ENCODE measurements at places on chromosomes 11 and 22.

DNA sequence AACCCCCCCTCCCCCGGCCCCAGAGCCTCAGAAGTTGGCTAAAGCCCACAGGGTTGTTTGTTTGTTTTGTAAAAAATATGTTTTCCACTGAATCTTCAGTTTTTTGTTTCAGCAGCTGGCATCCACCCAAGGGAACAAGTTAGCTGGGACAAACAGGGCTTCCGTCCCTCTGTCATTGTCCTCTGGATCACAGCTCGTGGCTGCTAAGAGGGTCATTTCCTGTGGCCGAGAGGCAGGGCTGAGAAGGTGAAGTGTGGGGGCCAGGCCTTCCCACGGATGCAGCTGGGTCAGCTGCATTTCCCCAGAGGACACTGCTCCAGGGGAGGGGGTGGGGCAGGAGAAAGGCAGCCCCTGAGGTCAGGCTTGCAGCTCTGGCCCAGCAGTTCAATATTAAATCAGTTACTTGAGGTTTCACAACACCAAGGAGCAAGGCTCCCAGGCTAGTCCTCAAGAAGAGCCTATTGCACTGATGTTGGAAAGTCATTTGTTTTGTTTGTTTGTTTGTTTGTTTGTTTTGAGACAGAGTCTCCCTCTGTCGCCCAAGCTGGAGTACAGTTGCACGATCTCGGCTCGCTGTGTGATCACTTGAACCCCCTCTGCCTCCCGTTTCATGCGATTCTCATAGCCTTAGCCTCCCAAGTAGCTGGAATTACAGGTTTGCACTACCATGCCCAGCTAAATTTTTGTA, 34.4 kb upstream of the SMTN start:
- no peak for DNase-seq

- no peak for DNase-seq
Measured at GRCh38 chr11:58490827-58491226, 17.1 kb downstream of the OR5B21 start.

DNA sequence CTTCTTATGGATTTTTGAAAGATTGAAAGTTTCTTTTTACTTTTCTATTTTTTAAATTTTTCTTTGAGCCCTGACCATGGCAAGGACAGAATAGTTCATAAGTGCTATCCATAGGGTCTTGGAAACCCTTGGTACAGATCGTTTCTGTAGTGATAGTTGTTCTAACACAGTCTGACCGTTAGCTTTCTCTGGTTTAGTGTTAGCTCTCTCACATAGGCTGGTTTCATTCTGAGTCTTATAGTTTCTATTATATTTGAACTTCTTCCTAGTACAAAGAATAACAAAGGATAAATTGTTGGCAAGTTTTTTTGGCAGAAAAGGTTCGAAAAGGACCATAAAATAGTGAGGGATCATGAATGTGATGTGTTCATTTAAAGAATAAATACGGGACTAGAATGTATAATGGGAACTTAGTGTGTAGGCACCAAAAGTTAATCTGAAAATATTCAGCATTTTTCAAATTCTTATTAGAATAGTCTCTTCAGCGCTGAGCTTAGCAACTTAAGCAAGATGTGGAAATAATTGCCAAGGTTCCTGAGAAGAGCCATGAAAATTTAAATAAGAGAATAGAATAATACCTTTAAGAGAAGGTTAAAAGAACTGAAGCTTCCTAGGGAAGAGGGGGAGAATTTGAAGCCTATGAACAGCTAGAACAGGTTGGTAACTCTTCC, 24.1 kb downstream of the FDX1 start:
- DNase-seq, result no peak

GRCh38 chr22:17305076-17305475, 64.2 kb upstream of the CECR2 start:
- no peak for DNase-seq

GRCh38 chr11:86688398-86689179, 16.2 kb upstream of the ME3 start:
- DNase-seq, result no peak

GRCh38 chr11:100810146-100810545, 123.1 kb downstream of the ARHGAP42 start:
- DNase-seq, result no peak

DNA sequence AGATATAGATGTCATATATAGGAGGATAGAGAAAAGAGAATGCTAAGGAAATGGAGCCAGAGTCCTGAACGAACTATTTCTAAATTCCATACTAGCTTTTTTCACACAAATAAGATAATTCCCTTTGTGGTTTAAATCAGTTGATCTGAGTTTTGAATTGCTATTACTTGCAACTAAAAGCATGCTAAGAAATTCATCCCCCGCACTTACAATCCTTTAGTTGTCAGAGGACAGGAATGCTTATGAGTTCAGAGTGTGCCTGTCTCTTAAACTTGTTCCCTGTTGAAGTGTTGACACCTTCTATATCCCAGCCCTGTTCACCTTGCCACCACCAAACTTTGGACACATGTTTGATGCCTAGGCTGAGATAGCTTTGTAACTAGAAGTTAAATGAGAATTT, 406.2 kb downstream of the METTL15 start:
- no peak for DNase-seq

GRCh38 chr22:48581796-48582469, 1245.7 kb downstream of the BRD1 start:
- no peak for DNase-seq

DNA sequence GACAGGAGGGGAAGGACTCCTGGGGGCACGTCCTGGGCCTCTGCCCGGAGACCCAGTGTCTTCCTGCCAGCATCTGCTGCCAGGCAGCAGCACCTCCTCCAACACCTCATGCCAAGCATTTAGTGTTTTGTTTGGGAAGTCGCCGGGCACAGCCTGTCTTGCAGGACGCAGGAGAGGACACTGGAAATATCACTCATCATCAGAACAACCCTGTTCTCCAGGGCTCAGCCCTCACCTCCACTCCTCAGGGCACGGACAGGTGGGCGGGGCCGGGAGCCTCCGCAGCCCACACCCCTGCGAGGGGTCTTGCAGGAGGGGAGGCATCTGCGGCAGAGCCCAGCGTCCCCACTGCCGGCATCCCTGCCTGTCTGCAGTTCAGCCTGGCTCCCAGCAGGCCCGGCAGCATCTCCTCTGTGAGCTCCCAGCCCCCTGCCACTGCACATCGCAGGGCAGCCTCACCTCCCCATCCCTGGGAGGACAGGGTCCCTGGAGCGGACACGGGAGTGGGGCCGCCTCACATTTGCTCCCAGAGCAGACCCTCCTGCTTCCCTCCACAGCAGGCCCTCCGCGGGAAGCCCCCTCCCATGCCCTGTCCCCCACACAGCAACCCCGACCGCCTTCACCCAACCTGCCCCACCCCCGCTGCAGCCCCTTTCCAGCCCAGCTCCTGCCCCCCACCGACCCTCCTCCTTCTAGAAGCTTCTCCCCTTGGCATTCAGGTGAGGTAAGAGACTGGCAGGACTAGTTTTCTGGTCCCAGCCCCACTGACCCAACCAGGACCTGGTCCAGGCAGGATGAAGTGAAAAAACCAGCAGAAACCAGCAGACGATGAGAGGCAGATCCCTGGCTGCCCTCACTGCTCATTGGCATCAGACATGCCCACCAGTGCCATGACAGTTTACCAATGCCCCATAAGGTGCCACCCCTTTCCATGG, 72.7 kb downstream of the BRD1 start:
- no peak for DNase-seq

- no peak for DNase-seq
Measured at GRCh38 chr11:19658344-19658743, 54.3 kb upstream of the NAV2 start.

- DNase-seq, result no peak
Measured at GRCh38 chr11:94769880-94770279, 1.7 kb downstream of the AMOTL1 start.

DNA sequence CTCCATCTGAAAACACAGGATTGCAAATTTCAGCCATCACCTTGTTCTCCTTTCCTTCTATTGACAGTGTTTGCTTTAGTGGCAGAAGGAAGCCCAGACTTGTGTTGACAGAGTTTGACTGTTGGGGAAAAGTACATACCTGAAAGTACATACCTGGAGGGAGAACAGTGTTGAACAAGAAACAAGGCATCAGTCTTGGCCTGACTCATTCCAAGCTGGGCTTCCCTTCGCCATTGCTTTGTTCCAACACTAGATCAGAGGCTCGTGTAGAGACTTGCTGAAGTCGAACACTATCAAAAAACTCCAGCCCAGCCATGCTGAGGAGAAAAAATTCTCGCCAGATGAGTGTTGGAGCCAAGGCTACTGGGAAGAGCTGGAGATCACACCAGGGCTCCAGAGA, 133.4 kb downstream of the BBOX1 start:
- no peak for DNase-seq

DNA sequence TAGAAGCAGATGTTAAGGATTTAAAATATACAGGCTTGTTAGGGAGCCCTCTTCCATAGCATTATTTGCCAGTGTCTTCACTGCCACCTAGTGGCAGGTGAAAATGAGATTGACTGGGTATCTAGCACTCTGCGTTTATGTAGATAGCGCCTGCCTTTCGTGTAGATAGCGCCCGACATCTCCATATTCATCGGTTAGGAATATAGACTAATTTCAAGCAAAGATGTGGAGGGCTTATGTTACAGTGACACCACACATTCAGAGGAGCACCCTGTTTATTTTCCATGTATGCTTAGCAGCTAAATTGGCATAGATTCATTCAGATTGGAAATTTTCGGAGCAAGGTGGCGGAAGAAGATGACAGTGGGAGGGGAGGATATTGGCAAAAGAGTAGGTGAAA, 72.0 kb downstream of the SLC5A12 start:
- peak; percentile 60 for DNase-seq

DNA sequence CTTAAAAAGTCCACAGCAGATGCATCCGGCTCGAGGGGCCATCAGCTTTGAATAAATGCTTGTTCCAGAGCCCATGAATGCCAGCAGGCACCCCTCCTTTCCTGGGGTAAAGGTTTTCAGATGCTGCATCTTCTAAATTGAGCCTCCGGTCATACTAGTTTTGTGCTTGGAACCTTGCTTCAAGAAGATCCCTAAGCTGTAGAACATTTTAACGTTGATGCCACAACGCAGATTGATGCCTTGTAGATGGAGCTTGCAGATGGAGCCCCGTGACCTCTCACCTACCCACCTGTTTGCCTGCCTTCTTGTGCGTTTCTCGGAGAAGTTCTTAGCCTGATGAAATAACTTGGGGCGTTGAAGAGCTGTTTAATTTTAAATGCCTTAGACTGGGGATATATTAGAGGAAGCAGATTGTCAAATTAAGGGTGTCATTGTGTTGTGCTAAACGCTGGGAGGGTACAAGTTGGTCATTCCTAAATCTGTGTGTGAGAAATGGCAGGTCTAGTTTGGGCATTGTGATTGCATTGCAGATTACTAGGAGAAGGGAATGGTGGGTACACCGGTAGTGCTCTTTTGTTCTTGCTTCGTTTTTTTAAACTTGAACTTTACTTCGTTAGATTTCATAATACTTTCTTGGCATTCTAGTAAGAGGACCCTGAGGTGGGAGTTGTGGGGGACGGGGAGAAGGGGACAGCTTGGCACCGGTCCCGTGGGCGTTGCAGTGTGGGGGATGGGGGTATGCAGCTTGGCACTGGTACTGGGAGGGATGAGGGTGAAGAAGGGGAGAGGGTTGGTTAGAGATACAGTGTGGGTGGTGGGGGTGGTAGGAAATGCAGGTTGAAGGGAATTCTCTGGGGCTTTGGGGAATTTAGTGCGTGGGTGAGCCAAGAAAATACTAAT, 1.9 kb downstream of the NEAT1 start:
- no peak for DNase-seq

DNA sequence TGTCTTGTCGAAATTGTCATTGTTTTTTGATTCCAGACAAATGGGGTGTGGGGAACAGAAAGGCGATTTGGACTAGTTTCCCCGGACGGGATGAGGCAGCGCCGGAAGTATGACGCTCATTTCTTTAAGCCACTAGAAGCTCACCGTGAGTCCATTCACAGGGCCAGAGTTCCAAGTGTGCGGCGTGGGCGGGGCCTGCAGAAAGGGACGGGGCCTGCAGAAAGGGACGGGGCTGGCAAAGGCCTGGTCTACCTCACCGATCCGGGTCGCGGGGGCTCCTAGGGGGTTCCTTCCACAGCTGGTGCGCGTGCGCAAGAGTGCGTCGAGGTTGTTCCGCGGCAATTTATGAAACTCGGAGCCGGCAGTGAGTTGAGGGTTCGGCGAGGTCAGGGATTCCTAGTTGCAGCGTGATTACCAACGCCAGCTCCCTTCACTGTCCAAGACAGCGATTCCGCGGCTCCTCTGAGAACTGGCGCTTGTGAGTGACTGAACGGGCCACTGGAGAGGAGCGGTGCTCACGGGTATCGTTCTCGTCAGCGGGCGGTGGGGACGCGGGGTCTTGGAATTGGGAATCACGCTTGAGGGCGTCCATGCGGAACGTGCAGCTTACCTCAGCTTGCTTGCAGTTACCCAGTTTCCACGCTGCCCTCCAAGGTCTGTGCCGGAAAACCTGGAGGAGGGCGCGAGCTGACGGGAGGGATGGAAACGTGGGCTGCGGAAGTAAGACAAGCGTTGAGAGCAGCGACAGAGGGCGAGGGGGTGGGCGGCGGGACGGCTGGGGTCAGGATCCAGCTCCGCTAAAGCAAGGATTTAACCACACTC, at the start of gene ZNF215:
TSS of gene ZNF215 (plus strand) at position 219 of the 822 bp plus-strand sequence. CDS start 5,847 bp downstream, outside the sequence.
- peak; percentile 35 for DNase-seq

DNA sequence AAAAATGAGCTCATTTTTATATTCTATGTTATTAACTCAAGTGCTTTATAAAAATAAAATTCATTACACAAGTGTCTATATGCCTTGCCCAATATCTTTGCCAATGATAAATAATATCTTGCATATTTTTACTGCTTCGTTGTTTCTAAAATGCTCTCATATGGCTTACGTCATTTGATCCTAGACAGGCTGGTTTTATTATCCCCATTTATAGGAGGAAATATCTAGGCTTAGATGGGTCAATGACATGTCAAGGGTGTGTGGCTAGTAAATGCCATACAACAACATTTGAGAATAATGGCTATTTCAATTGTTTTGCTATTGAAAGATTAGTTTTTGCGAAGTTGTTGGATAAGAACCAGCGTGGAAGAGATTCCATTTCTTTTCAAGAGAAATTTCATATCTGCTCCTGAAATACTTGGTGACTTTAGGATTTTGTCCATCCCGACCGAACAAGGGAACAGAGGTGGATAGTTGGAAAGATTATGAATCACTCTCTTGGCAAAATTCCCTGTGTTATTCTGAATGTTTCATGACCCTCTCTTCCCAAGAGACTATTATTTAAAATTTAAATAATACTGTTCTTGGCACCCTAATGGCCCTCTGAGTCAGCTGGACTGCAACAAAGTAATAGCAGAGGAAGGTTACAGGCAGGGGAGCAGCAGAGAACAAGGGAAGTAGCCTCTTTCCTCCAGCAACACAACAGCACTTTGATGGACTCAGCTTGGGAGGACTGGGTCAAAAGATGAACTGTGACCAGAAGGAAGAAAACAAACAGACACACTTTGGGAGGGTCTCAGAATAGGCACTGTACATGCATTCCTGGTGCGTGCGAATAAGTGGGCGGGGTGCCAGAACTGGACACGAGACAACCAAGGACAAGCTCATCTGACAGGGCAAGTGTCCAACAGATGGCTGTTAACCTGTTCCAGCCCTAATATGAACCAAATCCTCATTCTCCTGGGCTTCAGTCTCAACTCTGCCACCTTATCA, 94.5 kb downstream of the ME3 start:
- DNase-seq, result no peak

GRCh38 chr22:39738746-39739145, 154.8 kb downstream of the ENTHD1 start:
- DNase-seq, result no peak

GRCh38 chr11:58567889-58568512, 7.7 kb downstream of the LPXN start:
- DNase-seq, result peak; percentile 44

All from Ammon's horn (tissue), 1 donor.